ENCODE measurements at places on chromosomes 6 and 20.

DNA sequence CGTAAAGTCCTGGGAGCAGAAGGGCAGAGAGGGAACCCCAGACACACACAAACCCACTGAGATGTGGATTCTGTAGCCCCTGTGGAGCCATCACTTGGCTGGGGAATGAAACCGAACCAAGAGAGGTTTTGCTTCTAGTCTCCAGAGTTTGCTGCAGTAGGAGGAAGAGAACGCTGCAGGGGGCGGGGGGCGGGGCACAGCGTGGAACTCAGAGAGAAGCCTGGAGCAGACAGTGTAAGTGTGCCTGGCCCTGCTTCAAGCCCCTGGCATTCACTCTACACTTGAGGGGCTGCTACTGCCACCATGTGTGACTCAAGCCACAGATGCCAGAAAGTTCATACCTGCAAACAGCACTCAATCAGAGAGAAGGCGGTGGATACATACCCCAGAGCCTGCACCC lies 18.9 kb downstream of the GABRR1 start:
- DNase-seq: no peak

- DNase-seq: no peak
Measured at GRCh38 chr20:15031546-15032351, 694.3 kb upstream of the FLRT3 start.

DNA sequence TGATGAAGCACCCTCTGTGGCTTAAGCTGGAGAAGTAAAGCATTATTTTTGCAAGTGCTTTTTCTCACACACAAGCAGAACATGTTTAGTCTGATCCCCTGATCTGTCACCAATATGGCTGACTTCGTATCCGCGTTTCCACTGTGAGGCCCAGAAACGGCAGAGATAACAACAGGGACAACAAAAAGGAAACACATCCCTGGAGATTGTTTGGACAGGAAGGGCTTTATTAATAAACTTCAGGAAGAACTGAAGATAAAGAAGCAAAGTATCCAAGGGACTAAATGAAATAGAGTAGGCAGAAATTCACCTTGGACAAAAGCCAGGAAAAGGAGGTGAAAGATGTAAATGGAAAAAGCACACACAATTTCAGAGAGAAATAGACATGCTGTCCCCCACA lies 49.2 kb downstream of the RARS2 start:
- DNase-seq: no peak

DNA sequence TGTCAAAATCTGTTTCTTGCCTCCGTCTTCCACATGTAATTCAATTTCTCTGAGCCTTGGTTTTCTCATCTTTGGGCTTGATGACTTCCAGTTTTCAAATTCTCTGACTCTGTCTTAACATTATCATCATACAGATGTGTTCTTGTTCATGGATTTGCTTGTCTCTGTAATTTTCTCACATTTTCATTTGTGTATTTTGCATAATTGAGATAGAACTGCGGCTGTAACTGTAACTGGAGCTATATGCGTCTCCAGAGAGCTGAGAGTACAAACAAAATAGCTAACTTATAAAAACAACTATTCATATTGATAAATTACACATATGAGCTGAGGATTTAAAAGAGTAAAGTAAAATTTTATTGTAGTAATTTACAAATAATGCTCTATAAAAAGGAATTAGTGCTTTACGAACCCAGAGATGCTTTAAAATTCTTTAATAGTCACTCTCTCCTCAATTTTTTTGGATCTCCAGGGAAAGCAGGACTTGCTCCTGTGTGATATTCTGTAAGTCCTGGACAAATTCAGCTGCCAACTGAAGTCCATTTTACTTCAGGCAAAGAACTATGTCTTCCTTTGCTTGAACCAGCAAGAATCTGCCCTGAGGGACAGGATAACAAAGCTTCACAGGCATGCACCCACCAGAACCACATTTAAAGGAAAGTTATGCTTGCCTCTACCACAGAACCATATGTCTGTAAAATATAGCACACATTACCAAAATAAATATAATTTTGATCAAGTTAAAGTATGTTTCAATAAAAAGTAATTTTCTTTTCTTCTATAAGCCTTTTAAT lies 288.3 kb downstream of the KHDC1L start:
- DNase-seq: no peak

GRCh38 chr6:14802514-14803160 lies 443.2 kb upstream of the JARID2 start:
- DNase-seq: no peak

GRCh38 chr6:129886401-129887155 lies 25.5 kb upstream of the TMEM244 start:
- no peak for DNase-seq

DNA sequence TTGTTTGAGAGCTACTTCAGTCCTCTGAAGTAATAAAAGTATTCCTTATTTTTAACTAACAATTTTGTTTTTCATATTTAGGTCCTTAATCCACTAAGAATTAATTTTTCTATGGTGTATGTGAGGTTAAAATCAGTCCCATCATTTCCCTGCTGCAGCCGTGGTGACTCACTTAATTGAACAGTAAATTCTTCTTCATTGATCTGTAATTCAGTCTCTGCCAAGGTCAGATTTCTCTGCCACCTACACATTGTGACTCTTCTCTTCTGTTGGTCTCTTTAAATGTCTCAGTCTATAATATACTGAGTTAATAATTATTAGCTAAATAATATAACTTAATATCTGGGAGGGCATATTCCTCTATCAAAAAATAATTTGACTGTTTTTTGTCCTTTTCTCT lies 262.3 kb downstream of the UTRN start:
- no peak for DNase-seq

Data from NCI-H187 treated with DMSO at 0.1 percent for 48 hours (cell line).